ENCODE measurements at places on chromosomes 5 and 9.

DNA sequence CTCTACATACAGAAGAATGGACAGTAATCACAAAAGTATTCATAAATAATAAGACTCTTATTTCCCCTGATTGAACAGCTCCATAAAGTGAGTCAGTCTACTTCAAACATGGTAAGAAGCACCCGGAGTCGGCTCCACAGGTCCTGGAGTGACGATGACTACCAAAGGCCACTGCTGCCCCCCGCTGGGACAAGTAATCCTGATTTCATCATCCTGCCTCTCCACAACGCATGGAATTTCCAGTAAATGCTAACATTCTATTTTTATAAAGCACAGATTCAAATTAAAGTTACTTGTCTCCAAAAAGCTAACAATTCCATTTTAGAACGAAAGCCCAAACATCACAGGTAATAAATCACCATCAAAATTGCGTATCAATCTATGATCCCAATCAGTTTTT lies 16.2 kb downstream of the ATPSCKMT start:
- DNase-seq, result peak; percentile 78

- no peak for DNase-seq
These were observed 70.5 kb downstream of the CYFIP2 start for GRCh38 chr5:157336423-157336744.

GRCh38 chr5:126108470-126108869 lies 314.7 kb upstream of the GRAMD2B start:
- DNase-seq, result no peak

- DNase-seq, result no peak
These were observed 34.4 kb upstream of the ATP6V1G1 start for GRCh38 chr9:114553202-114553601.

GRCh38 chr9:99748266-99748665 lies 73.4 kb upstream of the NR4A3 start:
- no peak for DNase-seq

GRCh38 chr5:107469485-107470294 lies 201.0 kb downstream of the EFNA5 start:
- DNase-seq, result peak; percentile 54

Data from DMS53 (cell line).